Stimulated activated CD4-positive, alpha-beta T cell treated with anti-CD3 and anti-CD28 coated beads, Interleukin-15, amount 100 ng/mL, for 1 hour (primary cell): ENCODE measurements at places on chromosomes 7 and 10.

GRCh38 chr10:73842349-73842748 lies 31.0 kb upstream of the NDST2 start:
- DNase-seq = no peak

DNA sequence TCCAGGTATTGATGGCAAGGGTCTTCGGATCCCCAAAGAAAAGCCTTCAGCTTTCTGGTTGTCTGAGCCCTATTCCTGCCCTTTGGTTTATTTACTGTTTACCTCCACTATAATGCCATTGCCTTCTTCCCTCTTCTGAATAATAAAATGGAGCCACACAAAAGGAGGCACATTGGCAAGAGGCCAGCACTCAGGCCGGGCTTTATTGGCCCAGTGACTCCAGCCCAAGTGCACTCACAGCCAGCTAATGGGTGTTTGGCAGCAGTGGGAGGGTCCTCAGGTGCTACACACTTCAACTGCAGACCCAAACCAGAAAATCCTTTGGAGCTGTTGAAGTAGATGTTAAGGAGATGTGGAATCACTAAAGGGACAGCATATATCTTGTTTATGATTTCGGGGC lies 336.0 kb downstream of the PLXNA4 start:
- no peak for DNase-seq

- DNase-seq = no peak
Observed at GRCh38 chr7:21767300-21767900, 178.3 kb downstream of the CDCA7L start.

- no peak for DNase-seq
Observed at GRCh38 chr7:15555381-15555859, 6.4 kb downstream of the AGMO start.

DNA sequence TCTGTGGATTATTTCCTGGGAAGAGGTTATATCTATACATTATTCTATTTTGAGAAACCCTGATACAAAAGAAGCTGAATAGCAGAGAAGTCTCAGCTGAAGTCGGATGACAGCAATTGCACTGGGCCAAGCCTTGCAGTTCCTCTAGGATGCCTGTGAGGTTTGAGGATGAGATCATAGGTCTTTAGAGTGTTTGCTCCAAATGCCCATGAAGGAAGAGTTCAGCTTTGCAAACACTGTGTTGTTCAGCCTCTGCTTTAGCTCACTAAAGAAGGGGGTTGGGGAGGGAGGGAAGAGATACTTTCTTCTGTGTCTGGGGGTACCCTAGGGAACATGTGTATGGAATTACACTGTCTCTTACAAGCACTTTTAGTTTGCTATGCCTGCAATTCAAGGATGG lies 282.5 kb upstream of the NRP1 start:
- DNase-seq = no peak

- DNase-seq = no peak
Observed at GRCh38 chr7:28497009-28497408, 84.7 kb downstream of the CREB5 start.

DNA sequence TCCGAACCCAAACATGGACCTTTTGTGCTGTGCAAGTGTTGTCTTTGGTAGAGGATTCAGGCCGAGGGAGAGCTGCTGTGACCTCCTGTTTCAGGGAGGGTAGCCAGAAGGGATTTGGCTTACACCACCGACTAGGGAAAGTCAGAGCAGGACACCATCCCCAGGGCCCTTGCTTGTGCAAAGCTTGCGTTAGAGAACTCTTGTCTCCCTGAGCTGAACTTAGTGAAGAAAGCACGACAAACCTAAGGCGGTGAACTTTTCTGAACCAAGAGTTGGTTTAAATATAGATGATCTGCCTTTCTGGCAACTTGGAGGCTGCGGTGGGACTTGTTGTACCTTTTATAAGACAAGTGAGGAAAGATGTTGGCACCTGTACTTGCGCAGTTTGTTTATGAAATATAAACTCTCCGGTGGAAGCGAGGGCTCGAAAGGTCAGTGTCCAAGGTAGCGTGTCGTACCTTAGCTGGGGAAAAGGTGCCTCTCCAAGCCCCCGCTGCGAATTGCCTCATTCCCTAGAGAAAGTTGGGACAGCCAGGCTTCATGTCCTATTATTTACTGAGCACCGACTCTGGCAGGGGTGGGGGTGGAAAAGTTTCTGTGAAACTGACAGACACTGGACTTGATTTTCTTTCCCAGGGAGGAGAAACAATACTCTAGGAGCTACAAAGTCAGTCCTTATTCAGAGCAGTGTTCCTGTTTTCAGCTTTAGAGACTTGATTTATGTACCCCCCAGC lies 31.6 kb downstream of the WBP1L start:
- no peak for DNase-seq

DNA sequence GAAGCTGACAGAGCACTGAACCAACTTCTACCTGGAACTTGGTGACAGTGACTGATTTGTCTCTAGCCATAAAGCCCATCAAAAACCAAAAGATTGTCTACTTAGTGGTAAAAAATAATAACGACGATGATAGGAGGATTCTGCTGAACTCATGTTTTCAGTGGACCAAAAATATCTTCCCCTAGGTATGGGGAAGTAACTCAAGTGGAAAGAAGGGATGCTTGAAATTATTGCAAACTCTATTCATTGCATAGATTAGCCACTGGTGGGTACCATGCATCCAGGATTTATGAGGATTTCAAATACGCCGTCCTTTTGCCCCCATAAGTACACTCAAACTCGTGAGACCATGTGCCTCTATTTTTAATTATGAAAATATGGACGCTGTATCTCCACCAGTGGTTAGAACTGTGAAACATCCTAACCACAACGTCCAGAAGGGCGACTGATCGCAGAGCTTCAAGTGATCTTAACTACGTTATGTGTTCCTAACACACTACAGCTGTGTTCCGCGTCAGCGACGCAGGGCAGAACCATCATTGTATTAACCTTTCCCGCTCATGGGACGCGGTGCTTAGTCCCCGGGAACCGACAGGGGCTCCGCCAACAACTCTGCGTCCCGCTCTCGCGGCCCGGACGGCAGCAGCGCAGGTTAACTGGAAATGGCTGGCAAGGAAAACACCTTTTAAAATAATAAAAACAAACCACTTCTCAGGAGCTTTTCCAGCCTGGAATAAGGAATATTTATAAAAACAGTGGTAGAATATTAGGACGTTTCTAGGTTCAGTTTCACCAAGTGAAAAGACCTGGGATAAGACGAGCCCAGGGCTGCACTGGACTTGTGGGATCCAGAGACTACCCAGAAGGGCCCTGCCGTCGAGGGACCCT lies 776 bp downstream of the PEX1 start:
- DNase-seq = peak; percentile 27

GRCh38 chr7:85564861-85565260 lies 378.0 kb upstream of the SEMA3D start:
- DNase-seq = no peak

DNA sequence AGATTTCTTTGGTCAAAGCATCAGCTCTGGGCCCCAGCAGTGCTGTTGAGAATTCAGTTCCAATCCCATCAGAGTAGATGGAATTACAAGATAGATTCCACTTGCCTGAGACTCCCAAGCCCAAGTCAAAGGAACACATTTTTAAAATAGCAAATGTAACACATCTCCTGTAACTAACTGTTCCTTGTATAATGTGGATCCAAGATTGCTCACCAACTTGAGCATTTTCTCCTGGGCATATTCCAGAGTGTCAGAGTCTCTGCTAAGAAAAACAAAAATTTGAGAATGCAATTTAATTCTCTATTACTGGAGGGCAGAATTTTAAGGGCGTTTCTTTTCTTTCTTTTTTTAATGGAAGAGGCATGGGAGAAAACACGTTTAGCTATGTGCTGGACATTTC lies 136.7 kb downstream of the NEBL start:
- no peak for DNase-seq

- DNase-seq = no peak
Observed at GRCh38 chr7:133709036-133709880, 417.9 kb upstream of the LRGUK start.

- DNase-seq = peak; percentile 13
Observed at GRCh38 chr7:75866489-75867389, 12.1 kb upstream of the RHBDD2 start.

DNA sequence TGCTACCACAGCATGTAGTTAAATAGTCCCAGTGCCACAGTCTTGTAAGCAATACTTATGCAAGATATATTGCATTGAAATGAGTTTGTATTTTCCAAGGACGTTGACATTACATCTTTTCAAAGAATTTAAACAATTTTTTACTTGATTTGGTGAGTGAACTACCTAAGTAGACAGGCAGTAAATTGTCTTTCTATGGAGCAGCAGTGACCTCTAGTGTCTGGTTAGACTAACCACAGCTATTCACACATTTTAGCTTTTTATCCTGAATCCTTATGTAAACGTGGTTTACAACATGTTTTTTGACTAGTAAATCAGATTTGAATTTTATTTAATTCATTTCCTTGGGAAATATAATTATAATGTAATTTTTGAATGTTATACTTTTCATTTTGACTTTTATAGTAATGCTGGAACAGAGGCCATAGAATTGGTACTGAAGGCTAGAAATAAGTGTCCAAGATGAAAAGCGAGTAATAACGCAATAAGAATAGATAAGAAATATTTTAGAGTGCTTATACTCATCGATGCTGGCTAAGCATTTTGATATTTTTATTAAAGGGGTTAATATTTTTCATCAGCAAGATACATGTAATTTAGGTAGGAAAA lies 5.6 kb downstream of the LRRTM3 start:
- no peak for DNase-seq

DNA sequence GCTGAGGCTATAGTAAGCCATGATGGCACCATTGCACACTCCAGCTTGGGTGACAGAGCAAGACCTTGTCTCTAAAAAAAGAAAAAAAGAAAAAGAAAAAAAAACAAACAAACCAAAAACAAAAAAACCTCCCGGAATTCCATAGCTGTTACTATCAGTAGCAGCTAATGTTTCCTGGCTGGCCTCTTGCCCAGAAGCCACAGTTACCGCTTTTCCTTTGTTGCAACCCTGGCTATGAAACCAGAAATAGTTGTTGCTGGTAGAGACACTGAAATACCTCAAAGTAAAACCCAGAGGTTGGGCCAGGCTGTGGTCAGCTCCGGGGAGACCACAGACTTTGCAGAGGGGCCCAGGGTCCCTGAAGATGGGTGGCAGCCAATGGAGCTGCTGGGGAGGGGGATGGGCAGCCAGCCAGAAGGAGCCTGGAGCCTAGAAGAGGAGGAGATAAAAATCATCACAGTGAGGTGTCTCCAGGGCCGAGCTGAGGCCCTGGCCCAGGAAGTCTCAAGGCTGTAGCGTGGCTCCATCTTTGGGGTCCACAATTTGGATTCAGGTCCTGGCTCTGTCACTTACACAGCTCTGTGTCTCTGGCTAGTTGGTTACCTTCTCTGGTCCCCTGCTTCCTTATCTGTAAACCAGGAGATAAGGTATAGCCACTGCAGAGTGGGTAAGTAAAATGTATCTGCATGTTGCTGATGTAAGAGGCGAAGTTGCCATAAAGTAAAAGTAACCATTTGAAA lies 3.4 kb upstream of the CHST12 start:
- DNase-seq = no peak

DNA sequence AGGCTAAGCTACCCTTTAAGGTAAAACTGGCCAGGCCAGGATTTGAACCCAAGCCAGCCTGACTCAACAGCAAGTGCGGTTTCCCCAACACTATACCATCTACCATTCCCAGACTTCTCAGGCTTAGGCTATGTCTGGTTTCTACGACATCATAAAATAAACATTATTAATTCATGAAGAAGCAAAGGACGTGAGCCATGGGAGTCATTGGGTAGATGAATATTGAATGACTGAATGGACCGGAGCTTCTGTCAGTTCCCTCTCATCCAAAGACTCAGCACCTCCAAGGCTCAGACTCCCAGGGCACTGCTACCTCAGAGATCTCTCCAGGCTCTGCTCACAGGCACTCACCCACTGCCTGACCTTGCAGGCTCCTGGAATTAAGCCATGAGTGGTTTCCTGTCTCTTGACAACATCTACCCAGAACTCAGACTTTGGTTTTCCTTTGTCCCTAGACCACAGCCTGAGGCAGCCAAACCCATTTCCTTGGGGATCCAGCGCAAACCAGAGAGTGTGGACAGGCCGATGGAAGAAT lies 64.6 kb upstream of the STEAP1B start:
- no peak for DNase-seq

DNA sequence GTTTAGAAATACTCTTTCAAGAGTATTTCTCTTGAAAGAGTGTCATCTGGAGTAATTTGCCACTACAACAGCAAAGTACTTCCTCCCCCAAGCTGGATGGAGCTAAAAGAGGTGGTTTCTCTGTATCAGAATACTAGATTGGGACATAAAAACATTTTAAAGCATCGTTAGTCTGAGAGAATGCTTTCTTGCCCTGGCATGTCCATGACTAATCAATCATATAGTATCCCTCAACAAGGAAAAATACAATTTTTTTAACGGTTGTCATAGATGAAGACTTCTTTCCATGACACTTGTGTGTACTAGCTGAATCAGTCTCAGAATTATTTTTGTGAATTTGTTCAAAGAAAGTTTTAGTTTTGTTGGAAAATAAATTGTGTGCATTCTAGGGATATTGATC lies 237.9 kb downstream of the NEBL start:
- no peak for DNase-seq

DNA sequence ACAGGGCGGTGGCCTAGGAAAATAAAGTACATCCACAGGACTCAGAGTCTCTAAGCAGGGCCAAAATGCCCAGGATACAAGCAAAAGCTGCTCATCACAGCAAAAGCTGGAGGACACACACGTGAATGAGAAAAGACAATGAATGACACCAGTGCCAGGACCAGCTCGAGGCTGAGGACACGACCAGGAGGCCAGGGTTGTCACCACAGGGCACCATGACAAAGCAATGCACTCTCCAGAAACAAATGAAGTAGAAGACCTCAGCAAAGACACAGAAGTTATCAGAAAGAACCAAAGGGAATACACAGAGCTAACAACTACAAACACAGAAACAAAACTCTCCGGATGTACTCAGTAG lies 92.1 kb downstream of the FOXL3 start:
- no peak for DNase-seq

- DNase-seq = no peak
Observed at GRCh38 chr10:33876584-33877400, 542.3 kb upstream of the NRP1 start.

DNA sequence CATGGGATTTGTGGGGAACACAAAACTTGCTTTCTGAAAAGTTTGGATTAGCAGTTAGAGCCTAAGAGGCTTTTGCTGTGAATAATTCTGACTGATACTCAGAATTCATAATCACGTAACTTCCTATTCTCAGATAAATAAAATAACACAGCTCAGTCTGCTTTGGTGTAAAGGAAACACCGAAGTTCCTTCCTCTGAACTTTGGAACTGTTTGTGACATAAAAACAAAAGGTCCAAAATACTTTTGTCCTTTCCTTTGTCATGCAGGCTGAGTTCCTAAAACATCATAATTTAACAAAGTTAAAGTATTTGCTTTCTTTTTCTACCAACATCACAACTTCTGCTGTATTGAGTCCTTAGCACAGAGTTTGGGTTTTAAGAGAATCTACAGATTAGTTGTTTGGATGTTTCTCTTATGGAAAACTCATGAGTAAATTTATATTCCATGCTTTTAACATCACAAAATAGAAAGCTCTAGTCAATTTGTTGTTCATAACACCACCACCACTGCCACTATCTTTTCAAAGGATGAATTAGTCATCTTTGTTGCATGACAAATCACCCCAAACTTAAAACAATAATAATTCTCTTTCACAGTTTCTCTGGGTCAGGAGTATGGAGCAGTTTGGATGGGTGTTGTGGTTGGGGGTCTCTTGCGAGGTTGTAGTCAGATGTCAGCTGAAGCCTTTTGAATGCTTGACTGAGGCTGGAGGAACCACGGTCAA lies 123.4 kb downstream of the REEP3 start:
- no peak for DNase-seq

- no peak for DNase-seq
Observed at GRCh38 chr10:26946102-26946811, 85.5 kb upstream of the ABI1 start.
